ENCODE measurements at places on chromosomes 16 and 17.
A peak's percentile ranks its signal among the peaks of the same experiment; 100 is the strongest.

DNA sequence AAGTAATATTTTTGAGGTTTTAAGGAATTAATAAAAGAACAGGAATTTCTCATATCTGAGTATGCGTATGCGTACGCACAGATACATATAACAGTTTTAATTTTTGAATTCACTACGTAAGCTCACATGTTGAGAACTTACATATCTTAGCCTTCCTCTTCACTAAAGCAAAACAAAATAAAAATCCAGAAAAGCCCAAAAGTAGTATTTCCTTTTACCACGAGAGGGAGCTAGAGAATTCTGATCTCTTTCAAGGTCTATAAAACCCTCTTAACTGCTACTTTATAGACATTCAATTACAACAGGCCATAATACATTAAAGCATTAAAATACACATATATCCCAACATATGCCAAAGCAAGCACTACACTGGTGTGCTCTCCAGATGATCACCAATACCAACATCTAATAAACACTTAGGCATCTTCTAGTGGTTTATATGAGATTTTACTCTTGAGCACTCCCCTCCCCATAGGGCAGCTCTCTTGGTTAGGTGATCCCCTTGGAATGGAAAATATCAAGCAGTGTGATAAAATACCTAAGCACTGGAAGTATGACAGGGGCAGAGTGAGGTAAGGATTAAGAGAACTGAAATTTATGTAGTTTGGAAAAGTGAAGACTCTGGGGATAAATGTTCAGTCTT is 94.0 kb downstream of the SKAP1 start:
- peak; percentile 21 for DNase-seq

GRCh38 chr17:61218438-61218837 is 181.2 kb upstream of the TBX2 start:
- DNase-seq: no peak

- DNase-seq: peak; percentile 55
Measured at GRCh38 chr16:27321013-27321915, 7.5 kb downstream of the IL4R start.

DNA sequence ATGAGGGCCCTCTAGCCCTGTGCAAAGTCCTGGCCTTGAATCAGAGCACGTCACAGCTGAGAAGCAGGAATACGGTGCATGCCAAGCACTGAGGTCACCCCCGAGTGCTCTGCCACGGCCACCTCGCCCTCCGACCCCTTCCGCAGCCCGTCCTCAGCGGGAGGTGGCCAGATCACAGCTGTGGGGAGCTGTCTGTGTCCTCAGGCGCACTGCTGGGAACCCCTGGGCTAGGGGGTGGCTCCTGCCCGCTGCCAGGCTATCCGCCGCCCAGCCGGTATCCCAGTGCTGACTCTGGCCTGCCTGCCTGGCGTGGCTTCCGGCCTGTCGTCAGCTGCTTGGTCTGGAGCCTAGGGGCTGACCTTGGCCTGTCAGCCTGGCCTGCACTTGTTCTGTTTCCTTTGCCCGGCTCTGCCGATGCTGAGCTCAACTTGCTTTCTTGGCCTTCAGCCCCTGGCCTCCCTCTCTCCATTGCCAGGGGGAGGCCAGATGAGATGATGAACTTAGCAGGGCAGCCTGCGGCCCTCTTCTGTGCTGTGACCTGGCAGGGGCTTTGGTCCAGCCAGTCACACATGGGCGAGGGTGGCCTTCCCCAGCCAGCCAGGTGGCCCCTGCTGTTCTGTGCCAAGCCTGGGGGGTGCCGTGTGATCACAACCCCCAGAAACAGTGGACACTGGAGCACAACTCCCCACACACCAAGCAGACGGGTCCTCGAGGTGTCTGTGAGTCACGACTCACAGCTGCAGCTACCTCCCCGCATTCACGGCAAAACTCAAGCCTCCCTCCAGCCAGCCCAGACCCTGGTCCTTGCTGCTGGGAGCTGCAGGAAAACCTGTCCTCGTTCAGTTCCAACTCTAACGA is 77.3 kb downstream of the ZDHHC7 start:
- no peak for DNase-seq

GRCh38 chr17:40130352-40131042 is 8.7 kb downstream of the MSL1 start:
- DNase-seq: no peak

- peak; percentile 82 for DNase-seq
Measured at GRCh38 chr16:695355-696089, 5.3 kb upstream of the WDR24 start.

- DNase-seq: no peak
Measured at GRCh38 chr17:44049294-44050060, 17.0 kb downstream of the LSM12 start.

GRCh38 chr16:85613604-85614337 is 649 bp downstream of the GSE1 start:
- DNase-seq: peak; percentile 33

DNA sequence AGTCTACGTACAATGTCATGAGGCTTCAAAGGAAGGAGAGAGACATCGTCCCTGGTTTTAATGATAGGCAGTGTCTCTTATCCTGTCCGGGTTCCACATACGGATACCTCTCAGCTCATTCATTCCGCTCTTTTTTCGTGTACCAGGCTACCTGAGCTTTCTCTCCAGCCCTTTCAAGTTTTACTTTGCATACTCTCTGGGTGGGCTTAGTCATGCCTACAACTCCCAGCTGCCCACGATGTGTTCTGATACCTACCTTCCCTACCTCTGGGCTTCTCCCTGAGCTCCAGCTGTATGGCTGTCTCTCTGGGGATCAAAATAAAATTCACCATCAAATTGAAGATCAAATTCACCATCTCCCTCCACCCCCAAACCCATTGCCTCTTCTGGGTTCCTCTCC is 354.0 kb upstream of the EEF2KMT start:
- no peak for DNase-seq

DNA sequence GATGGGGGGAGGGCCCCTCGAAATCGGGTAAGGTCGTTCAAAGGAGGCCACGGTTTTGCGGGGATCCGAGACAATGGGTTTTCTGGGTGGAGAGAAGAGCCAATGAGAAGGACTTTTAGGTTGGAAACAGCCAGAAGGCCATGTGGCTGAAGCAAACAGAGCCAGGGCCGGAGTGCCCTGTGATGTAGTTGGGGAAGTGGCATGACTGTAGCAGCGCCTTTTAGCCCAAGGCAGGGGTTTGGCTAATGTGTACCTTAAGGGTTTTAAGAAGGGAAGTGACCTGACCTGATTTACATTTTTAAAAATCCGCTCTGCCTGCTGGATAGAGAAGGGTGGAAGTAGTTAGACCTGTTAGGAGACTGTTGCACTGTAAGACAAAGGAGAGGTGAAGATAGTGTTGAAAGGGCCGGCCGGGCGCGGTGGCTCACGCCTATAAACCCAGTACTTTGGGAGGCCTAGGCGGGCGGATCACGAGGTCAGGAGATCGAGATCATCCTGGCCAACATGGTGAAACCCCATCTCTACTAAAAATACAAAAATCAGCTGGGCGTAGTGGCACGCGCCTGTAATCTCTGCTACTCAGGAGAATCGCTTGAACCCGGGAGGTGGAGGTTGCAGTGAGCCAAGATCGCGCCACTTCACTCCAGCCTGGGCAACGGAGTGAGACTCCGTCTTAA is 1.0 kb downstream of the LYRM1 start:
- DNase-seq: peak; percentile 60

DNA sequence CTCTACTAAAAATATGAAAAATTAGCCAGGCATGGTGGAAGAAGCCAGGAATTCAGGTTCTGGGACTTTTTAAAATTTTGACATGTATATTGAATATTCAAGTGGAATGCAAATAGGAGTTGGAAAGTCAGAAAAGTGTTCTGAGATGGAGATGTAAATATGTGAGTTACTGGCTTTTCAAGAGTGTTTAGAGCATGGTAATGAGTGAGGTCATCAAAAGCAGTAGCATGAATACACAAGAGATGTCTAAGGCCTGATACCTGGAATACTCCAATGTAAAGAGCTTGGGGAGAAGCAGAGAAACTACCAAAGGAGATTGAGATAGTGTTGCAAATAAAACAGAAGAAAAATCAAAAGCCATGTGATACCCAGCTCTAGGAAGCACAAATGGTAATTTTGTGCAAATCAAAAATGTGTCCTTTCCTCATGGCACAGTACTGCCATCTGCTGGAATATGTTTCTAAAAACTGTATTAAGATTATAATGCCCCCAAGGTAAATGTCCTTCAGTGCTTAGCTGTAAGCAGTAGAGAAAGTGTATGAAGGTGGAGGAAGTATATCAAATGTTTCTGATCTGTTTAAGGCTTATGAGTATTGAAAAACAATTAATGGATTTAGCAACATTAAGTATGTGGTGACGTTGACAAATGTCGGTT is 908.4 kb downstream of the KCNJ18 start:
- DNase-seq: no peak

GRCh38 chr17:56571456-56571855 is 22.0 kb upstream of the NOG start:
- DNase-seq: no peak

- DNase-seq: no peak
Measured at GRCh38 chr16:80191928-80192327, 348.9 kb upstream of the DYNLRB2 start.

GRCh38 chr16:23689442-23690187 is 10.9 kb downstream of the PLK1 start:
- DNase-seq: no peak

- DNase-seq: no peak
Measured at GRCh38 chr16:88778271-88778525, 6.8 kb downstream of the PIEZO1 start.

All from RWPE1 (cell line).